ENCODE measurements at places on chromosomes 7 and 10.
A peak's percentile ranks its signal among the peaks of the same experiment; 100 is the strongest.

DNA sequence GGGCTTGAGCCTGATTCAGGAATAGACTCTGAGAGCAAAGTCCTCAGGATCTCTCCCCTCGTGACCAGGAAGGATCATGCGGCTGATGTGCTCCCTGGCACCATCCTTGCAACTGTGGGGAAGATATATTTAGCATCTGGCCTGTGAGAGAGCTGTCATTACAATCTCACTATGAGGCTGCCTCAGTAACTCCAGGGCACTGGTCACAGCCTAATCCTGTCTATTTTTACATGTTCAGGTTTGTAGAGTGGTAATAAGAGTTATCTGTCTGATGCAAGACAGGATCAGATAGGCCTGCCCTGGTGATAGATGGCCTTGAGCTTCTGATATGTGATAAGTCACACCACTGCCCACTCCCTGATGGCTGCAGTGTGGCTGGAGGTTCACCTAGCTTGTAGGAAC lies 50.7 kb downstream of the PPP1R3C start:
- no peak for DNase-seq

DNA sequence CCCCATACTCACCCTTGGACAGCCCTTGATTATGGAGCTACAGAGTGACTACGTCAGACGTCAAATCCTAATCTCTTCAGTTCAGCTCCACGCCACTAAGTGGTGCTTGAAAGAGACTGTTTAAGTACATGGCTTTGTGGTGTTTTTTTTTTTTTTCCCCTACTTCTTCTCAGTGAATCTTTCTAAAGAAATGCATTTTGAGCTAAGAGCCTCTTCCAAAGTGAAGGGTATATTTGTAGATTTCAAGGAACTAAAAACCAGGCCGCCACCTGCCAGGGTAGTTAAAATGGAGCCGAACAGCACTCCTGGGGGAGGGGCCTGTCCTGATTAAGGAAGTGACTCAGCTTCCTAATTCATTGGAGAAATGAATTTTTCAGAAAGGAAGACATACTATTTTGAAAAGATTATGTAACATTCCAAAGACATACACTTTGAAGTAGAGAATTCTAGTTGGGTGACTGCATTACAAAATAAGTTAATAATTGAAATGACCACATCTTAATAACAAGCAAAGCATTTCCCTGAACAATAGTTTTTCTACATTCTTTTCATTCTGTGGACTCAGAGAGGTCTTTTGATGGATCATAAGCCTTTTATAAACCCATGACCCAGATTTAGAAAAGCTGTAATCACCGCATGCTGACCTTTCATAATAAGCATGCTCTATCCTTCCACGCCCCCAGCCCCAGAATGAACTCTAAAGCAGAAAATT lies 20.6 kb upstream of the VPS41 start:
- no peak for DNase-seq

GRCh38 chr10:11714750-11715365 lies 27.3 kb upstream of the ECHDC3 start:
- no peak for DNase-seq

GRCh38 chr7:45367026-45367425 lies 207.1 kb upstream of the ADCY1 start:
- no peak for DNase-seq

DNA sequence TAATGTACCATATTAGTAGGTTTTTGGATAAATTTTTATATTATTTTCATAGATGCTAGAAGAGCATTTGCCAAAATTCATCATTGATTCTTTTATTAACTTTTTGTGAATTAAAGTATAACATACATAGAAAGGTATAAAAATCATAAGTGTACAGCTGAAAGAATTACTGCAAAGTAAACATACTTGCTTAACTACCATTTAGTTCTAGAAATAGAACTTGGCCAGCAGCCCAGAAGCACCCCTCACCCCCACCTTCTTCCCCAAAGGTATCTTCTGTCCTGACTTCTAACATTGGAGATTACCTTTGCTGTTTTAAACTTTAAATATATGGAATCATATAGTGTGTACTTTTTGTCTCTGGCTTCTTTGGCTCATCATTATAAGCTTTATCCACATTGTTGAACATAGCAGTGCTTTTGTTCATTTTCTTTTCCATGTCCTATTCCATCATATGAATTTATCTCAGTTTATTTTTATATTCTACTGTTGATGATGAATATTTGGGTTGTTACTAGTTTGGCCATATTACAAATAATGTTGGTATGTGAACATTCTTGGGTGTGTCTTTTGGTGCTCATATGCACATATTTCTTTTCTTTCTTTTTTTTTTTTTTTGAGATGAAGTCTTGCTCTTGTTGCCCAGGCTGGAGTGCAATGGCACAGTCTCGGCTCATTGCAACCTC lies 142.8 kb downstream of the ADK start:
- DNase-seq = no peak

GRCh38 chr10:97318772-97319651 lies at the start of gene FRAT1:
FRAT1 (plus strand) TSS chr10:97319271; CDS start chr10:97319454, 183 bp downstream.
- DNase-seq = peak; percentile 85

- DNase-seq = no peak
These were observed 526.4 kb downstream of the KIF20B start for GRCh38 chr10:90227786-90228185.

DNA sequence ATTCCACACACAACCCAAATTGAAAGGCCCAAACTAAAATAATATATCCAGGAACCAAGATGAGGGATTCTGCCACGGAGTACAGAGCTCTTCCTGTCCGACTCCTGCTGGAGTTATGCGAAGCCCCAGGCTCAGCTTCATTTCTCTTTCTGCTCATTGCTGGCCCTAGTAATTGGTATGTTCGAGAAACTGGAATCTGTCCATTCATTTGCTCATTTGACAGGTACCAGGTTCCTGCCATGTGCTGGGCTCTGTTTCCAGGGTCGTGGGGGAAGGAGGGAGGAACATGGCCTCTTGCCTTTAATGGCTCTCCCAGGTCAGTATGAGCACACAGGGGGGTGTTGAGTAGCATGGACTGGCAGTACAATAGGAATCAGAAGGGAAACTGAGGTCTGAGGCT lies 179.2 kb upstream of the SHH start:
- DNase-seq = no peak

DNA sequence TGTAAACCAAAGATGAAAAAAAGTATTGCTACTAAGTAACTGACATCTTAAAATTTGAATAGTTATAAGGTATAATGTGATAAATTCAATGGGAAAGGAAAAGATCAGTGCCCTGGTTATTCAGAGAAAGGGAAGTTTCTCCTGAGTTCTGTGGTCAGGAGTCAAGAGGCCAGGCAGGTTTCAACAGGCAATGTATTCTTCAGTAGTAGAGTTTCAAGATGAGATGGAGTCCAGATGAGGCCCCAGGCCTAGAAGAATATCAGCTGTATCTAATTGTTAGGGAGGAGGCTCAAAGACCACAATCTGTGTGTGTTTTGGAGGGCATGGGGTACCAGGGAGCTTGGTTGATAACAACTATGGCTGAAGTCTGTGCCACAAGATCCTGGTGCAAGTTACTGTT lies 101.4 kb upstream of the DLX6 start:
- DNase-seq = no peak

DNA sequence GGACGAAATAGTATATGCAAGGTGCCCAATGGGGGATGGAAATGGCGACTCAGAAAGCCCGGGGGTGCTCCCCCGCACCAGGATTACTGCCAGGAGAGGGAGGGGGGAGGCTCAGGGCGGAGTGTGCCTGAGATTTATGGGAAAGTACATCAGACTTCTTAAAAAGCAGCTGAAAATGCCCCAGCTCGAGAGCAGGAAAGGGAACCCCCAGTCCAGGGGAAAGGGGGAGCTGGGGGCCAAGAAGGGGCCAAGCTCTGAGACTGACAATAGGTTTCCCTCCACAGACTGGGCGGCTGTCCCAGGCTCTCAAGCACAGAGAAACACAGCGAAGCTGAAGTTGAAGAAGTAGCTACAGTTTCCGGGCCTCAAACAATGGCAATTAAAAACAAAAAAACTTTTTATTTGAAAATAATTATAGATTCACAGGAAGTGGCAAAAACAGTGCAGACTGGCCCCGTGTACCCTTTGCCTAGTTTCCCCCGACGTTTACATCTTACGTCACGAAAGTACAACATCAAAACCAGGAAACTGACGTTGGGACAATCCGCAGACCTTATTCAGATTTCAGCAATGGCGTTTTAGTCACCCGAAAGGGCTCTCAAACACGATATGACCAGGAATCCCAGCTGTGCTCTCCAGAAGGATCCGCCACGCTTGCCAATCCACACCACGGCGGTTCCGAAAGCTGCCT lies 83.9 kb upstream of the FGFR2 start:
- no peak for DNase-seq

- DNase-seq = no peak
These were observed 13.9 kb downstream of the HECTD2 start for GRCh38 chr10:91424016-91424415.

GRCh38 chr7:118013252-118014010 lies 140.2 kb upstream of the CTTNBP2 start:
- no peak for DNase-seq

DNA sequence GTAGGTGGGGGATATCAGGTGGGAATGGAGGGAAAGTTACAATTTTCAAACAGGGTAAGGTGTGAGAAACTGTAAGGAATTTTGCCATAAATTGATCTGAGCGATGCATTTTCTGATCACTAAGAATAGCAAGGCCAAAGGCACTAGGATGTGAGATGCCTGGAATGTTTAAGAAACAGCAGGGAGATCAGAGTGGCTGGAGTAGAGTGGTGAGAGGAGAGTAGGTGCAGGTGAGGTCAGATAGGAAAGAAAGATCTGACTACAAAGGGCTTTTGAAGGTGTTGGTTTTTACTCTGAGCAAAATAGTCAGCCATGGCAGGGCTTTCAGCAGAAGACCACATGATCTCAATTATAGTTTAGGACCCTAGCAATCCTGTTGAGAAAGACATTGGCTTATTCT lies 55.0 kb downstream of the HDAC9 start:
- no peak for DNase-seq

GRCh38 chr7:66737667-66738066 lies 2.9 kb upstream of the RABGEF1 start:
- no peak for DNase-seq

DNA sequence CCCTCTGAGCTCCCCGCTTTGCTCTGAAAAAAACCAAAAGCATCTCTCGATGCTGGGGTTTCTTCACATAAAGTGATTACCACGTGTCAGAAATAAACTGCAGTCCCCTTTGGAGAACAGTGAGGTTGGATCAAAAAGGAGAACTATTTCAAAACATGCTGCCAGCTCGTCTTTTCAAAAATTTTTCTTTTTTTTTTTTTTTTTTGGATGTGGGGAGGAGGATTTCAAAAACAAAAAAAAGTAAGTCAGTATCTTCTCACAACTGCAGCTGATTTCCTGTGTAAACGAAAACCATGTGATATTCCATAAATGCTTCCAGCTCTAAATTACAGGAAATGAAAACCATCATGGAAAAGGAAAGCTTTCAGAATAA lies 155.0 kb upstream of the LYZL2 start:
- DNase-seq = no peak

DNA sequence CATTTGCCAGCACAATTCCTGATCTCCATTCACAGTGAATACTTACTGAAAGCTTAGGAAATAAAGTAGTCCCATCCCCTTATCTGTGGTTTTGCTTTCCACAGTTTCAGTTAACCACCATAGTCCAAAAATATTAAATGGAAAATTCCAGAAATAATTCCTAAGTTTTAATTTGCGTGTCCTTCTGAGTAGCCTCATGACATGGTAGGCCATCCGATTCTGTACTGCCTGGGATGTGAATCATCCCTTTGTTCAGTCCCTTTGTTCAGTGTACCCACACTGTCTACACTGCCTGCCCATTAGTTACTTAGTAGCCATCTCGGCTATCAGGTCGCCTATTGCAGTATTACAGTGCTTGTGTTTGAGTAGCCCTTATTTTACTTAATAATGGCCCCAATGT lies 14.2 kb downstream of the RAB11FIP2 start:
- DNase-seq = no peak

DNA sequence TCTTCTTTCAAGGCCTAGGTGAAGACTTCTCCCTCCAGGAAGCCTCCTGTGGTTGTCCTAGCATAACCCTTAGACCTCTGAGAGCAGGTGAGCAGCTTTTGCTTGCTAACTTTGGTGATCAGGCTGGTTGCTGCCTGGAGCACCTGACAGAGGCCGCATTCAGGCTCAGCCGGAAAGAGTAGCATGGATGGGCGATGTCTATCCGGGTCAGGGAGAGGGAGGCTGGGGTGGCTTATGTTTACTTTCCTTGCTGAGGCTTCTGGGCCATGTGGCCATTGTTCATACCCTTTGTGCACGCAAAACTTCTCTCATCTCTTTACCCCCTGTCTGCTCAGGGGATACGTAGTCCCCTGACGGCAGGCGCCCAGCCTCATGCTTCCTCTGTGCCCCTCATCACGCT lies 27.4 kb upstream of the PCBD1 start:
- DNase-seq = no peak

GRCh38 chr10:4790045-4790444 lies 36.0 kb upstream of the AKR1E2 start:
- no peak for DNase-seq

- DNase-seq = no peak
These were observed 40.4 kb downstream of the TAC1 start for GRCh38 chr7:97772045-97772901.
